Large intestine (tissue), 12 donors: ENCODE measurements at places on chromosomes 2 and 18. TPM values are rescaled to one million over a fixed set of nuclear protein-coding genes. Genes with fewer than 3 reads are reported as not detected.

DNA sequence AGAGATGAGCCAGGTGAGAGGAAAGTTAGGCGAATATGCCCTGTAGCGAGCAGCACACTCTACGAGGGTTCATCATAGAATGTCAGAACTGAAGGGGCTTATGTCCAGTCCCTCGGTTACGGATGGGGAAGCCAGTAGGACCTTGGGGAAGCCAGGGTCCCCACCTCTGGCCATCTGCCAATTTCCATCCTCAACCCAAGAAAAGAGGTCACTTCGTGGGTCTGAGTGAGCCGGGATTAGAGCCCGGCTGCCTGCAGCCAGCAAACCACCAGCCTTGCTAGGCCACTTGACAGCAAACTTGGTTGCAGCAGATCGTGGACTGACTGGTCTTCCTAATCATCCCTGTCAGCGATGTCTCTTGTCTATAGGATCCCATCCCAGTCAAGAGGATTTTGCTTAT lies 11.4 kb downstream of the CIB4 start:
- no peak for DNase-seq

DNA sequence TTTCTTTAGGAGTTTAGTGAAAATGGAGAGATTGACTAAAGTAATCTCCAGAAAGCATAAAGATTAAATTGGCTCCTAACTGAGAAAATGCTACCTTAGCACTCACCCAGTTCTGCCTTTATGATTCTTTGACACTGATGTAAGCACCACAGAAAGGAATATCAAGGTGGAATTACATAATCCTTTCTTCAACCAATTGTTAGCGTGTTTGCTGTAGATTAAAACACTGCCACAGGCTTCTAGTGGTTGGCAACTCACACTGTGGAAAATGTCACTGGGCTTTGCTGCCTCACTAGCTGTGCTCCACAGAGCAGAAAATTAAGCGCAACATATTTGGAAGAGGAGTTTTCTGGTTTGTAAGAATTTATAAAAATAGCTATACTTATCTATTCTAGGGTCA lies 104.1 kb downstream of the DLGAP1 start:
- no peak for DNase-seq

The PLA2R1 gene
- 18.4 TPM for polyA plus RNA-seq

The SERPINB10 gene
- not detected for polyA plus RNA-seq

- DNase-seq: peak; percentile 72
Measured at GRCh38 chr18:11937874-11938478, 29.9 kb upstream of the MPPE1 start.

The NT5C1B gene
- polyA plus RNA-seq: 0.75 TPM

DNA sequence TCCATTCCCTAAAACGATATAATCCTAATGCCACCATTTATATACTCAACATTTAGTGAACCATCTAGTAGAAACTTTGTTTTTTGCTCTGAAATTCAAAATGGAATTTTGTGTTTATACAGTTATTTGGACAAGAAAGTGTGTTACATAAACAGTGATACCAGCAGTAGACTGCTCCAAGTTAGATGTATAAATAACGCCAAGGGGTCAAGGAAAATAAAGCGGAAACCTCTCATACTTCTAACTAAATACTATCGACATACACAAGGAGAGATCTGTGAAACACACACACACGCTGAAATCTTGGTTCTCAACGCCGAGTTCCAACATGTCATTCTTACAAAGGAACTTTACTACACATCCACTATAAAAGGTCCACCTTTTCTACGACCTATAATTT lies 1.2 kb downstream of the TXNL1 start:
- no peak for DNase-seq

DNA sequence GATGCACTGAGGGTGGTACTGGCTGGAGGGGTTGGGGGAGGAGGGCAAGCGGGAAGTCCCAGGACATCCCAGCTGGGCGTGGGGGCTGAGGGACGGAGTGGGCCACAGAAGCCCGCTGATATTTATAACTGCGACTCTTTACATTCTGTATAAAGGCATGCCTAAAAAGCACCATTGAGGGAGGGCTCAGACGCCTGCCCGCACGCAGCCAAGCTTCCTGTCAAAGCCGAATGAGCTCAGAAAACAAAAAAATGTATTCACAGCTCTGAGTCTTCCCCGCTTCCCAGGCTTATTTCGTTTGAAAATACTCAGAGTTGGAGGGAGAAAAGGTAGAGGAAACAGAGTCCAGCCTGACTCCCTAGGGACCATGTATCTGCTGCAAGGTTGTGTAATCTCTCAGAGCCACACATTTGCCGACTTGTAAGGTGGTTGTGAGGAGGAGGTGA lies 170.1 kb upstream of the HAAO start:
- no peak for DNase-seq
